ENCODE measurements at places on chromosomes 2 and 18. TPM values are rescaled to one million over a fixed set of nuclear protein-coding genes. Genes with fewer than 3 reads are reported as not detected.

Gene SERPINB3
- not detected for total RNA-seq

Gene CFC1
- not detected for total RNA-seq

Gene SCYGR4
- not detected for total RNA-seq

Gene KCNK3
- not detected for total RNA-seq
